ENCODE measurements at places on chromosomes 7 and 10.

- ATAC-seq, result no peak
These were observed 124.9 kb upstream of the HABP2 start for GRCh38 chr10:113427811-113428558.

- no peak for ATAC-seq
These were observed 60.9 kb downstream of the TMEM270 start for GRCh38 chr7:73921623-73922528.

GRCh38 chr7:134457210-134457609, 1.7 kb downstream of the AKR1B1 start:
- ATAC-seq, result no peak

DNA sequence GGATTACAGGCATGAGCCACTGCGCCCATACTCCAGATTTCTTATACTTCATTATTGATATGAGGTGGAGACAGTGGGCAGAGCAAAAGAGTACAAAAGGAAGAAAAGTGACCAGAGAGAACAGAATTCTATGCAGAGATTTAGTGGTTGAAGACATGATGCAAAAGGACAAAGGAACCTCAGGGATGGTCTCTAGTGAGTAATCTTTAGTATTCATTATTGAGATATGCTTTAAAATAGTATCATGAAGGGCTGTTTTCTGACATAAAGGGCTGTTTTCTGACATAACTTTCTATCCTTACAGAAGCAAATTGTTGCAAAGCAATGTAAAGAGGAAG, 81.2 kb upstream of the OIT3 start:
- no peak for ATAC-seq

GRCh38 chr7:139955109-139955820, 107.5 kb downstream of the PARP12 start:
- no peak for ATAC-seq

DNA sequence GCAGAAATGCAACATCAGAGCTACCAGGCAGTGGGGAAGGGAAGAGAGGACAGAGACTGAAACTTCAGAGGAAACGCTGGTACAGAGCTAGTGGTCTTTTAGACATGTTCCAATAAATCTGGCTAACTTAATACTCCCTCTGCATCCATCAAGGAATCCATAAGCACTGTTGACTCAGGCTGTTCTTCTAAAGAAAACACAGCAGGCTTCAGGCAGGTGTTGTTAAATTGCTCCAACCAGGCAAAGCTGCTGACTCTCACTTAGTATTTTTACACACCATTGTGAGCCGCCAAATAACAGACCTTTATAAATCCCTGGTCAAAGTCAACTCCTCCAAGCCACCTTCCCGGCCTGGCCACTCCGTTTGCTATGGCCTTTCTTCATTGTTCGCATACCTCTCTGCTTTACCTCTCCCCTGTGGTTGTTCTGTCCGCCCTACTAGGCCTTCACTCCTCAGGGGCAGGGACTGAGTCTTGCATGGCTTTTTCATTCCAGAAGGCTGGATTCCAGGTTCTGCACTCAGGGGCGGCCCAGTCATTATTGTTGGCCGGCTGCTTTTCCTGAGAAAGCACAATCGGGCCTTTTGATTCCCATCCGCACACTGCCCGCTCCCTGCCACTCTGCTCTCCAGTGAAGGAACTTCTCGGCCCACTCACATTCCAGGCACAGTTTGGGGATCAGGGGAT, 18.4 kb downstream of the CREB3L2 start:
- ATAC-seq, result no peak

GRCh38 chr7:29826904-29827303, 20.6 kb downstream of the WIPF3 start:
- ATAC-seq, result no peak

- no peak for ATAC-seq
These were observed 18.4 kb downstream of the AKR1B1 start for GRCh38 chr7:134440476-134440875.

DNA sequence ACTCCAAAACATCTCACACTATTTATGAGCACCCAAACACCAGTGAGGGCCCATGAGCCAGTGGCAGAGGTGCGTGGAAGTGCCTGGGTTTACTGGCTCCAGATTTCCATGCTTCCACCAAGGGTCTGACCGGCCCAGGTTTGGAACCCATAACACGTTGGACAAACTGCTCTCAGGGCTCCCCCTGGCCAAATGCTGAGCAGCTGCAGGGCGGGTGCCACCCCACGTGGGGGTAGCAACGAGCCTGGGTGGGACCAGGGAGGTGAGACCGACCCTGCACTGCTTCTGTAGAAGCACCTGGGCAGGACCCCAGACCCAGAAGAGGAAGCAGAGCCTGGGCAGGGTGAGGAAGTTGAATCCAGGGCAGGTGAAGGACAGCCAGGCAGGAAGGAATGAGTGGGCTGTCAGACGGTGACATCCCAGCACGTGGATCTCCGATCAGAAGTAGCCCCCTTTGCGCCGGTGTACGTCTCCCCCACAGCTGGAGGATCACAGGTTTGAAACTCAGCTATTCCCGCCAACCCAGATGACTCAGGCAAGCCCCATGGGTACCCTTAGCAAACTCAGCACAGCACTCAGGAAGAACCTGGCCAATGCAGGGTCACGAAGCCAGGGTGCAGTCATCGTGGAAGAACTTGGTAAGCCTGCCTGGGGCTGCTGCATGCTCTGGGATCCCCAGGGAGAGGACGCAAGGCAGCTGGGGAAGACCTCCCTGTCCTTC, 100.4 kb upstream of the DDC start:
- ATAC-seq, result no peak

DNA sequence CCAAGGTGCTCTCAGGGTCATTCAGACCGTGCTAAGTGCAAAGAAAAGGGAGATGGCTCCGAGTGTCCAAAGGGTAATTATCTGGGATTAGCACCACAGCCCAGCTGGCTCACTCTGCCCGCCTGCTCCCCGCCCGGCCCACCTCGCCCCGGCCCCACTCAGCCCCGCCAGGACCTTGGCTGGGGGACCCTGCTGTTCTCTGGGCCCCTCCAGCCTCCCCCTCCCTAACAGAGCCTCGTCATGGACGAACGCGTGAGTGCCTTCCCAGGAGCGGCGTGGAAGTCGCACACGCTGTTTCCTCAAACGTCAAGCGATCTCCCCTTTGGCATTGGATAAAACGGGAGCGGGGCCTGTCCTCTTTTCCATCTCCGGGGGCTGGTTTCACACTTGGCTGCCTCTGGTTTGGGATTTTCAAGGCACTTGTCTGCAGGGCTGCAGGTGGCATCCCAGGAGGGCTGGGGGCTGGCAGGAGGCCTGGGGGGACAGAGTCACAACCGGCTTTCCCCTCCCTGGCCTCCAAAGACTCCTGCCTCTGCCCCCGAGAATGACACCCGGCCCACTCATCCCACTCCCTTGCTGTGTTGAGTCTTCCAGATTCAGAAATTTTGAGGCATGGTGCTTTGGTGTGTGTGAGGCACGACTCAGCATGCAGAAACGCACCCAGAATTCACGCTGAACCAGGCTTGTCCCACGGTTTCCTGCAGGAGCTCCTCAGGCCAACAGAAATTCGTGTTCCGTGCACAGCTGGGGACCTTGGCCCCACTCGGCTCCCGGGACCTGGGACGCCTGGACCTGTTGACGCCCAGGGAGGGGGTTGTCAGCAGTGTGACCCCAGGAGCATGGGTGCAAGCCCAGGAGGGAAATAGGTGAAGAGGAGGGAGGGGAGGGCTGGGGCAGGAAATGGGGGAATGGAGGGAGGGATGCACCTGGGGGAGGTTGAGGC, 110.0 kb downstream of the PDGFA start:
- no peak for ATAC-seq

DNA sequence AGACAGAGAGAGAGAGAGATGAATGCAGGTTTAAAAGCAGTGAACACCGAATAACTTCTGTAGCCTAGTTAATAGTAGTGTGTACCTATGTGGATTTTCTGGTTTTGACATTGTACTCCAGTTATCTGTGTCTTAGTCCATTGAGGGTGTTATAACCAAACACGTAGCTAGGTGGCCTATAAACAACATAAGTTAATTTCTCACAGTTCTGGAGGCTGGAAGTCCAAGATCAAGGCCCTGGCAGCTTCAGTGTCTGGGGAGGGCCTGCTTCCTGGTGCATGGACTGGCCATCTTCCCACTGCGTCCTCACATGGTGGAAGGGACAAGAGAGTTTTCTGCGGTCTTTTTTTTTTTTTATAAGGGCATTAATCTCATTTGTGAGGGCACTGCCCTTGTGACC, 23.5 kb downstream of the AOC1 start:
- ATAC-seq, result no peak

- no peak for ATAC-seq
These were observed 1.2 kb upstream of the TMEM243 start for GRCh38 chr7:87220734-87221215.

DNA sequence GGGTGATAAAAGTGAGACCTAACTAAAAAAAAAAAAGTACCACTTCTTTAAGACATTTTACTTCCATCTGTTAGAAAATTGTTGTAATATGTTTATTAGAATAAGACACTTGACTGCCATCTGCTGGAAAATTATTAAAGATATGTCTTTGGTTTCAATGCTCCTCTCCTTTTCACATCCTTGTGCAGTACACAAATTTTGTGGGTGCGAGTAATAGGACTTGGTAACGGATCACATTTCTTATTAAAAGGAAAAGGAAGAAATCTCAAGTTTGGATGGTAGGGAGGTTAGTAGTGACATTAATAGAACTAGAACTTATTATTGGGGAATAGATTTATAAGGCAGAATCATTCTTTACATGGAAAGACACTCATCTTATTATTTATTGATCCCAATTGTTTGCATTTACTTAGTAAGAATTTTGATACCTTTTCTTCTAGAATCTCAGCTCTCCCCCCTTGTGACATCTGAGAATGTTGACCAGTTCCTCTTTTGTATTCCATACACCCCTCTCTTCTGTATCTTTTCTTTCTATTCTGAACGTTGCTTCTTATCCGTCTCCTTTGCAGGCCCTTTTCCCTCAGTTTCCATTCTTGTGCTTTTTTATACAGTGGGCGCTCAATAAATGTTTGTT, 43.0 kb upstream of the RPA3 start:
- no peak for ATAC-seq

DNA sequence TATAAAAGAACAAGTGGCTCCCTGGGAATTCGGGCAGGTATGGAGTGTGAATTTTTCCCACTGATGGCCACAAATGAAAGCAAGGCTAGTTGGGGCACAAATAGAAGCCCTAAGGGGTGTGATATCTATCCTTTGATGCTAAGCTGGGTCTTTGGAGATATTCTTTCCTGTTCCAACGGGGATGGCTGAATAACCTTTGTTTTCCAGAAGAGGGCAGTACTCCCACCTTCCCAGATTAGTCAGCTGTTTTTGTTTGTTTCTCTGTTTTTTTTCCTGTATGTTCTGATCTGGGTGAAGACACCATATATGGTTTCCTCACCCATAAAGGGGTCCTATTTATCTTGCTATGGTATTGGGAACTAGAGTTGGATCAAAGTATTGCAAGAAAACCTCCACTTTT, 947.7 kb upstream of the SORCS1 start:
- ATAC-seq, result no peak

All from activated T-helper 17 cell treated with anti-CD3 and anti-CD28 coated beads, Interleukin-2, amount 50 U/mL, for 72 hours (primary cell).